Umbilical cord (tissue), 2 donors: ENCODE measurements at places on chromosomes 5 and 9.

DNA sequence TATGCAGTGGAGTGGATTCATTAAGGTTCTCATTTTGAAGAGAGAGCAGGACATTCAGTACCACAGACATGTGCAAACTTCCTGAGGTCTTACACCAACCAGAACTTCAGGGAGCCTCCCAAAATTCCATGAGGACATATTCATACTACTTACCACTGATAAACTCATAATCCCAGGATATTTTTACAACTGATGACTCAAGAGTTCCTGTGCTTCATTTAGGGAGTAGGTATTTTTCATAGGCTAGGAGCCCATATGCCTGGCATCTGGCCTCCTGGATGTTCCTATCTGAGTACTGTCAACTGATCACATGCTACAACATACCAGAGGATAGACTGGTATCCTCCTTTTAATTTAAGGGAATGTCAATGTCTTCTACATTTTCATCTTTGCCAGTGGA, 578.0 kb downstream of the EFNA5 start:
- DNase-seq, result no peak

- DNase-seq, result no peak
These were observed 9.1 kb downstream of the EGFL7 start for GRCh38 chr9:136671646-136672430.

GRCh38 chr9:8362250-8362649, 562.7 kb upstream of the DMAC1 start:
- DNase-seq, result no peak

GRCh38 chr9:113989714-113990569, 88.2 kb downstream of the AMBP start:
- no peak for DNase-seq

GRCh38 chr5:8752595-8752994, 793.3 kb downstream of the SEMA5A start:
- DNase-seq, result no peak

GRCh38 chr9:129235041-129235930, 57.2 kb upstream of the IER5L start:
- DNase-seq, result no peak

DNA sequence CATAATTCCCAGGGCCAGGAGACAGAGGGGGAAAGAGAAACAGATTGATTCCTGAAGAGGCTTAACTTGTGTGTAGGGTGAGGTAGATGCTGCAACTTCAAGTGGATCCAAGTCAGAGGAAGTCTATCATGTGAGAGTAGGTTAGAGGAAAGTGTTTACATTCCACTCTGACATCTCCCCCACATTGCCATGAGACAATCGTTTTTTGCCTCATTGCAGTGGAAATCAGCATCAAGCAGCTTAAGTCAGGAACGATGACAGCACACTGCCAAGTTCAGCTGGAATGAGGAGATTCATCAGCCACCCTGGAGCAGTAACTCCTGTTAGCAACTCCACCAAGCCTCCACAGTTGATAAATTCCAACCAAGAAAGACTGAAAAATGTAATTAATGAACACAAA, 689.7 kb upstream of the MEF2C start:
- DNase-seq, result no peak

GRCh38 chr5:95884017-95884325, 61.4 kb upstream of the GLRX start:
- DNase-seq, result no peak
